Large intestine (tissue), 12 donors: ENCODE measurements at places on chromosomes 16 and 17. TPM values are rescaled to one million over a fixed set of nuclear protein-coding genes. Genes with fewer than 3 reads are reported as not detected.

Gene CRYM
- 4.0 TPM for polyA plus RNA-seq

Gene FBXW10B
- 1.9 TPM for polyA plus RNA-seq

Gene CLEC18B
- 2.8 TPM for polyA plus RNA-seq

Gene REXO5
- 6.7 TPM for polyA plus RNA-seq

Gene IFT20
- polyA plus RNA-seq, result 46.6 TPM

Gene TNFSF13
- polyA plus RNA-seq, result 23.4 TPM

Gene UBE2I
- 130 TPM for polyA plus RNA-seq

Gene CDK5R1
- 3.6 TPM for polyA plus RNA-seq

Gene KCNH6
- polyA plus RNA-seq, result 6.9 TPM

Gene TP53TG3
- not detected for polyA plus RNA-seq

Gene CORO6
- polyA plus RNA-seq, result 2.3 TPM

Gene PYDC1
- 0.19 TPM for polyA plus RNA-seq

Gene VWA3A
- 0.15 TPM for polyA plus RNA-seq

Gene SLC5A10
- polyA plus RNA-seq, result 0.30 TPM

Gene RNF43
- 29.9 TPM for polyA plus RNA-seq

Gene TBX21
- polyA plus RNA-seq, result 0.28 TPM
